ENCODE measurements at places on chromosomes 3 and 15. TPM values are rescaled to one million over a fixed set of nuclear protein-coding genes. Genes with fewer than 3 reads are reported as not detected.

Gene CPEB1
- 5.0 TPM for polyA plus RNA-seq

Gene SCAANT1
- 1.1 TPM for polyA plus RNA-seq

Gene PDIA3
- polyA plus RNA-seq = 490 TPM

Gene TEX55
- not detected for polyA plus RNA-seq

Gene KNL1
- polyA plus RNA-seq = 21.3 TPM

- H3K27me3 ChIP-seq = no peaks in the 10 kb centered on the region
- H3K27ac ChIP-seq = no peak overlapping the region
- H3K36me3 ChIP-seq = no peaks in the 10 kb centered on the region
- no peak overlapping the region for H3K4me3 ChIP-seq
- peaks cover 58% of the 10 kb centered on the region for H3K4me1 ChIP-seq
Observed at GRCh38 chr3:46314517-46314916, 39.4 kb upstream of the CCR2 start.

- H3K27ac ChIP-seq = no peak overlapping the region
- H3K27me3 ChIP-seq = no peaks in the 10 kb centered on the region
- H3K4me1 ChIP-seq = no peaks in the 10 kb centered on the region
- DNase-seq = no peak
- no peak overlapping the region for H3K4me3 ChIP-seq
- no peaks in the 10 kb centered on the region for H3K36me3 ChIP-seq
Observed at GRCh38 chr3:180447136-180447535, 154.8 kb upstream of the TTC14 start.

DNA sequence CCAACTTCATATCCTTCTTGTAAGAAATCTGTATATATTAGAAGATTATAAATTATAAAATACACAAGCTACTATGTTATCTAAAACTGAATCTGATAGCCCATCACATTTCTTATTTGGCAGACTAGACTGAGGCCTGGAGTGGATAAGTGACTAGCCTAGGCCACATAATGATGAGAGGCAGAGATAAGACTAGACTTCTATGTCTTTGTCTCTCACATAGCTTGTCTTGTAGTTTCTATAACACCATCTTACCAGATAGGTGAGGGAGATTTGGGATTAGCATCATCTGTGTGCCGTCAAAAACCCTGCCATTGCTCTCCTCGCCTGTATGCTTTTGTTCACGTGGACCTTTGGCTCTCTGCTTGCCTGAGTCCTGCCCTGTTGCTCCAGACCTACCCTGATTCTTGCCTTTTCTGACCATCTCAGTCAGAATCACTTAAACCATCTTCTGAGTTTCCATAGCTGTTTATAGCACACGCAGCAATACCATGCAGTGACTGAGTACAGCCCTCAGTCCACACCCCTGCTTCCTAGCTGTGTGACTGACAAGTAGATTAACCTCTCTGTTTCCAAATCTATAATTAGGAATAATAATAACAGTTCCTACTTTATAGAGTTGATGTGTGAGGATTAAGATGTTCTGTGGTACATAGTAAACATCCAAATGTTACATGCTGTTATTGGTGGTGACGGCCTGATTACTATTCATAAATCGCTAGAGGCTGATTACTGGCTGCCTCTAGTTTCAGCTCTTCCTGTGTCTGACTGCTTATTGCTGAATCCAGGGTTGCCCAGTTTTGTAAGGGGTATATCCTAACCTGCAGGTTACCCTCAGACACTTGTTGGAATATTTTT is 49.7 kb downstream of the PDE8A start:
- no peak for DNase-seq
- H3K4me1 ChIP-seq = peaks cover 60% of the 10 kb centered on the region
- no peak overlapping the region for H3K27ac ChIP-seq
- H3K4me3 ChIP-seq = no peak overlapping the region
- H3K36me3 ChIP-seq = no peaks in the 10 kb centered on the region

DNA sequence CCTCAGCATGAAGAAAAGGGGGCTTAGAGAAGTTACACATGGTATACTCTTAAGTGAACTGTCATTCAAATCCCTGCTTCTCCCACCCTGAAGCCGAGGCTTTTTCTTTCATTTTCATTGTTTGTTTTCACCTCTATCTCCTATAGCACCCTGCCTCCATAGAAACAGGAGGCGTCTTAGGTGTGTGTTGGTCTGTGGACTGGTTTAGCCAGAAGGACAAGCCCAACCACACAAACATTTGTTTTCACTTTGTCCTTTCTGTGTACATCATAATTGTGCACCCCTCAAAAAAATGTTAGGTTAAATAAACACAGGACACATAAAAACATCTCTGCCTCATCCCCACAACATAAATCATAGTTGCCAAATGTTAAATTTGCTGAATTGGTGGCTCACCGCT is 73.3 kb upstream of the UBE2E2 start:
- no peak overlapping the region for H3K4me3 ChIP-seq
- no peaks in the 10 kb centered on the region for H3K4me1 ChIP-seq
- H3K36me3 ChIP-seq = no peaks in the 10 kb centered on the region
- H3K27me3 ChIP-seq = no peaks in the 10 kb centered on the region
- peak overlapping the region; percentile 13 for H3K27ac ChIP-seq
- no peak for DNase-seq

GRCh38 chr3:136249593-136249992 is 547 bp upstream of the PCCB start:
- peak overlapping the region; percentile 56 for H3K4me3 ChIP-seq
- DNase-seq = no peak
- H3K36me3 ChIP-seq = no peaks in the 10 kb centered on the region
- peaks cover 23% of the 10 kb centered on the region for H3K4me1 ChIP-seq
- peak overlapping the region; percentile 90 for H3K27ac ChIP-seq
- no peaks in the 10 kb centered on the region for H3K27me3 ChIP-seq

- no peak overlapping the region for H3K27ac ChIP-seq
- H3K4me3 ChIP-seq = no peak overlapping the region
- no peaks in the 10 kb centered on the region for H3K36me3 ChIP-seq
- DNase-seq = no peak
- no peaks in the 10 kb centered on the region for H3K4me1 ChIP-seq
- H3K27me3 ChIP-seq = no peaks in the 10 kb centered on the region
Observed at GRCh38 chr15:88191812-88192165, 64.8 kb downstream of the NTRK3 start.

- DNase-seq = no peak
- no peak overlapping the region for H3K4me3 ChIP-seq
- no peak overlapping the region for H3K27ac ChIP-seq
- H3K27me3 ChIP-seq = no peaks in the 10 kb centered on the region
- no peaks in the 10 kb centered on the region for H3K4me1 ChIP-seq
- H3K36me3 ChIP-seq = no peaks in the 10 kb centered on the region
Observed at GRCh38 chr15:60272623-60273022, 125.2 kb downstream of the ANXA2 start.
